Stimulated activated CD8-positive, alpha-beta memory T cell treated with anti-CD3 and anti-CD28 coated beads, Interleukin-15, amount 100 ng/mL, for 1 hour (primary cell): ENCODE measurements at places on chromosomes 2 and 18.

DNA sequence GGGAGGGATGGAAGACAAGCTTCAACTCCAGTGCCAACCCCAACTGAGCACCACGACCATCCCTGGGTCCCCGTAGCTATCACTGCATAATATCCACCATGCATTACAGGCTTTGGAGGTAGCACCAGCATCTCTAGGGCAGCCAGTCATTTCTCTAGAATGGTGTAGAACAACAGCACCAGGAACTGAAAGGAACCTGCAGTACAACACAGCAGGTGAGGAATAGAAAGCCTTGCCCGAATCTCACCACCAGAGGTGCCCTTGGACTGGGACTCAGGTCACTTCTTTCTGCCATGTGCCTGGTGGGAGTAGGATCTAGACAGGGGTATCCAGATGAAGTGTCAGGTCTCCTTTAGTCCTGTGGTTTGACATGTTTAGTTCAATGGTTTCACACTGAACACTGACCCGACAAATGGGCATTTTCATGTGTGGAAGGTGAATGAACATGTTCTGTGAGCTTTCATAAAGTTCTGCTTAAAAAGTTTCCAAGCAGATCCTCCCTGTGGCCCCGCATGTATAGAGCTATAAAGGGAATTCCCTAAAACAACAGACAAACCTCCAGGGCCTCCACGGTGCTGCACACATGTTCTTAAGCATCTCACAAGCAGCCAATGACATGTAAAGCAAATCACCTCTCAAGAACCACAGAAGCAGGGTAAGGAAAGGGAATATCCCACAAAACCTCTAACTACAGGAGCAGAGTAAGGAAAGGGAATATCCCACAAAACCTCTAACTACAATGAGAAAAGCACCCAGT, 208.3 kb downstream of the AFF3 start:
- DNase-seq, result no peak

DNA sequence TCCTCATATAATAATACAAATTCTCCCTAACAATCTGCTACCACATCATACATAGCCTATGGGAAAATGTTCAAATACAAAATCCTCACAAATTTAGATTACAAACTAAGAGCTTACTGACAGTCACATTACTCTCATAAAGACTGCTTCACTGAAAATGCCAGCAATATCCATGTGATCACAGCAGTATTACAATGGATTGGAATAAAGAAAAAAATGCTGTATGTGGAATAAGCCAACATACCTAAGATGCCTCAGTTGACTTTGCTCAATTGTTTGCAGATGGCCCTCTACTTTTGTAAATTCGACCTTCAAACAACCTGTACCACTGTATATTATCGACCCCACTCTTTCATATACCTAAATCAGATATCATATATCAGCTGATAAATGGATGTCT, 88.7 kb downstream of the DYM start:
- DNase-seq, result no peak

DNA sequence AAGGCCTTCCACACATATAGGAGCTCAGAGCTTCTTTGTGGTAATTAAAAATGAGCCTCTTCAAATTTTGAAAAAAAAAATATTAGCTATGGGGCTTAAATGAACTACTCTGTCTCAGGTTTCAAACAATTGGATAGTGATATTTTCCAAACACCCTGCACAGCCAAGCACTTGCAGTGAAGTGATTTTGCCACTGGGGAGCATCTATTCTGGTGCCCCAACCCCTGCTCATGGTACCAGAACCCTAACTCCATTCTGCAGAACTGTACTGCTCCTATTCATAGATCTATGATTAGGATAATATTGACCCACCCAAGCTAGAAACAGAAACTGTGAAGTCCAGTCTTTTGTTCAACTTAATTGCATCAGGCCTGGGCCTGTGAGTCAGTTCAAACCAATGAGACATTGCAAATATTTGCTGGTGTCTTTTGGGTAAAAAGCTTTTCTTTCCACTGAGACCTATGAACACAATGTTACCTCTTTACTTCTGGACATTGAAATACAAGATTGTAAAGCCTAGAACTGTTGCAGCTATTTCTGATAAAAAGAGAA, 324.0 kb downstream of the GALNT13 start:
- DNase-seq, result no peak

DNA sequence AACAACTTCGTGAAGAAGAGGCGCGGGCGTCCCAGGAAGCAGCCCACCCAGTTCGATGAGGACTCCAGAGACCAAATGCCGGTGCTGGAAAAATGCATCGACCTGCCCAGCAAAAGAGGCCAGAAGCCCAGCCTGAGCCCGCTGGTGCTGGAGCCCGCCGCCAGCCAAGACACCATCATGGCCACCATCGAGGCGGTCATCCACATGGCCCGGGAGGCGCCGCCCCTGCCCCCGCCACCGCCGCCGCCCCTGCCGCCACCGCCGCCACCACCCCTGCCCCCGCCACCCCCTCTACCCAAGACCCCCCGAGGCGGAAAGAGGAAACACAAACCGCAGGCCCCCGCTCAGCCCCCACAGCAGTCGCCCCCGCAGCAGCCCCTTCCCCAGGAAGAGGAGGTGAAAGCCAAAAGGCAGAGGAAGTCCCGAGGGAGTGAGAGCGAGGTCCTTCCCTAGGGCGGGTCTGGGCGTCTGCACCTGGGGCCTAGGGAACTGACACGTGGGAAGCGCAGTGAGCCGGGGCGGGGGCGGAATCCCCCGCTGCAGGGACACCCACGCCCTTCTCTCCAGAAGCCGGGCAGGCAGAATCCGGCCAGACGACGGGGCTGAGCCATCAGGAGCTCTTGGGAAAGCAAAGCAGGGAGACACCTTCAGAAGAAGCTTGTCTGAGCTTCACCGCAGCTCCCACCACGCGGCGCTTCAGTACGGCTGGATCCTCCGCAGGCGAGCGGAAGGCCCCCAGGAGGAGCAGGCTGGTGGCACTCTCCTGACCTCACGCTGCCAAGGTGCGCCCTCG, 382.8 kb downstream of the SETBP1 start:
- no peak for DNase-seq

- no peak for DNase-seq
These were observed at the start of gene REEP1 for GRCh38 chr2:86337244-86337835. REEP1 (minus strand) TSS chr2:86337626; CDS start chr2:86337510, 116 bp downstream.

GRCh38 chr18:57696271-57696670, 74.6 kb upstream of the NARS1 start:
- DNase-seq, result no peak

DNA sequence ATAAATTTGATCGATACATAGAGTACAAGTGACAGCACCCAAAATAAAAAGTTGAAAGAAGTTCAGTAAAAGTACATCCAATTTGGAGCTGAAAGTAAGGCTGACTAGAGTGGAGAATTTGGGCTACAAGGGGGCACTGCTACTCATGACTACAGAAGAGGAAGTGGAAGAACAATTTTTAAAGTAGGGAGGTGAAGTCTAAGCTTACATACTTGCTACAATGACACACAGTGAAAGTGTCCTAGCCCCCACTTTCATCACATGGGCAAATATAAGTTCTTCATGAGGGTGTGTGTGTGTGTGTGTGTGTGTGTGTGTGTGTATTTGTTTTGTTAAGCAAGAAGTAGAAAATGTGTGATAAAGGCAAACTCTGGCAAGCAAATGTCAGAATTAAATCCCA, 45.7 kb downstream of the MAP3K2 start:
- DNase-seq, result no peak

DNA sequence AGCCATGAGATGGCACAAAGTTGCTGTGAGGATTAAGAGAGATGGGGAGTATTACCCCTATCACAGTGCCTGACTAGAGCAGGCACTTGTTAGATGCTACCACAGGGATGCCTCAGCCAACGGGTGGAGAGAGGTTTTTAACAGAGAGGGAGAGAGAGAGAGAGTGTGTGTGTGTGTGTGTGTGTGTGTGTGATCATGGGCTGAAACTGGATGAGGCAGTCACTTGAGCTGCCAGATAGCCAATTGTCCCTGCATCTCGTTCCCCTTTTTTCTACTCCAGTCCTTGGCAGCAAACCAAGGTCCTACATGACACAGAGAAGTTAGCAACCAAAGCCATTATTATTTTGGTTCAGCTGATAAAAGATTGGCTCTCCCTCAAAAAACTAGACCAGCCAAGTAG, 3.0 kb downstream of the CD8A start:
- no peak for DNase-seq

GRCh38 chr2:126698376-126698775, 42.4 kb downstream of the GYPC start:
- DNase-seq, result no peak

DNA sequence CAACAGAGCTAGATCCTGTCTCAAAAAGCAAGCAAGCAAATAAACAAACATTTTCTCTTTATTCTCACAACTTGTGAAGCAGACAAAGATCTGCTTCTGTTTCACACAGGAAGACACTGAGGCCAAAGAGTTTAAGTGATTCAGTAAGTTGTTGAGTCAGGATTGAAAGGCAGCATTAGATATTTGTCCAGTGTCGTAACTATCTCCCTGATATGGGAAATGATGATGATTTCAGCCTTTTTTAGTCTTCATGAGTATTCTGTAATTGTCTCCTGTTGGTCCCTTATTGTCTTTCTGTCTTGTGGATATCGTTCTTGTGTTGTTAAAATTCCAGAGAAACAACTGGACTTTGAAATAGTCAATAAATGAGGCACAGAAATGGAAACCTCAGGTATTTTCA, 59.6 kb downstream of the GATA6 start:
- no peak for DNase-seq

GRCh38 chr2:28030600-28030999, 140.1 kb downstream of the BABAM2 start:
- no peak for DNase-seq

DNA sequence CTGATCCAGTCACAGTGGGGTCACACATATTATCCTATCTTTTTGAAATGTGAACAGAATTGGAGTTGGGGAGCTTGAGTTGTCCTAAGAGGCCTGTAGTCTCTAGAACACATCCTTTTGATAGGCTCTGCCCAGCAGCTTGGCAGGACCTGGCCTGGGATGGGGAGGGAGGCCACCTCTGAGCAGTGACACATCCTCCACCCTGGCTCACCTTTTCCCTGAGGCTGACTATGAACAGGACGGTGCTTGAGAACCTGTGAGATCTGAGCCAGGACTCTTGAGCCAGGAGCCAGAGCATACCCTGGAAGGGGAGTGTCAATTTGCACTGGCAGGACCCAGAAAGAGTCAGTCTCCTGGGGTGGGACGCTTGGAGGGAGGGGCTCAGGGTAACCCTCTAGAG, 17.7 kb upstream of the ATP6V1B1 start:
- no peak for DNase-seq

- DNase-seq, result no peak
These were observed 1322.9 kb upstream of the TMEFF2 start for GRCh38 chr2:193517615-193518014.

GRCh38 chr2:89763254-89763580, 1071.7 kb downstream of the RPIA start:
- no peak for DNase-seq
